ENCODE measurements at places on chromosomes 1 and 21.
A peak's percentile ranks its signal among the peaks of the same experiment; 100 is the strongest.

- H3K27ac ChIP-seq, result no peak overlapping the region
- H3K36me3 ChIP-seq, result no peaks in the 10 kb centered on the region
- H3K4me3 ChIP-seq, result no peak overlapping the region
- H3K4me1 ChIP-seq, result no peaks in the 10 kb centered on the region
- no peaks in the 10 kb centered on the region for H3K27me3 ChIP-seq
- DNase-seq, result no peak
Measured at GRCh38 chr1:98157524-98158313, 236.9 kb upstream of the DPYD start.

DNA sequence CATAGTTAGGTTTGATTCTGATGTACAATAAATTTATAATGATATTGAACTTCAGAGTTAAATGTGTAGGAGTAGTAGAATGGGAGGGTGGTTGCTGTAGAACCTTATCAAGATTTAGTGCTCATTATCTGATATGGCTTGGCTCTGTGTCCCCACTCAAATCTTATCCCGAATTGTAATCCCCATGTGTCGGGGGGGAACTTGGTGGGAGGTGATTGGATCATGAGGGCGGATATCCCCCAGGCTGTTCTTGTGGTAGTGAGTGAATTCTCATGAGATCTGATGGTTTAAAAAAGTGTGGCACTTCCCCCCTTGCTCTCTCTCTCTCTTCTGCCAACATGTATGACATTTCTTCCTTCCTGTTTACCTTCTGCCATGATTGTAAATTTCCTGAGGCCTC lies 265.5 kb downstream of the GRIK1 start:
- no peak overlapping the region for H3K27ac ChIP-seq
- no peak for DNase-seq
- no peak overlapping the region for H3K4me3 ChIP-seq
- no peaks in the 10 kb centered on the region for H3K36me3 ChIP-seq
- no peaks in the 10 kb centered on the region for H3K4me1 ChIP-seq
- no peaks in the 10 kb centered on the region for H3K27me3 ChIP-seq

DNA sequence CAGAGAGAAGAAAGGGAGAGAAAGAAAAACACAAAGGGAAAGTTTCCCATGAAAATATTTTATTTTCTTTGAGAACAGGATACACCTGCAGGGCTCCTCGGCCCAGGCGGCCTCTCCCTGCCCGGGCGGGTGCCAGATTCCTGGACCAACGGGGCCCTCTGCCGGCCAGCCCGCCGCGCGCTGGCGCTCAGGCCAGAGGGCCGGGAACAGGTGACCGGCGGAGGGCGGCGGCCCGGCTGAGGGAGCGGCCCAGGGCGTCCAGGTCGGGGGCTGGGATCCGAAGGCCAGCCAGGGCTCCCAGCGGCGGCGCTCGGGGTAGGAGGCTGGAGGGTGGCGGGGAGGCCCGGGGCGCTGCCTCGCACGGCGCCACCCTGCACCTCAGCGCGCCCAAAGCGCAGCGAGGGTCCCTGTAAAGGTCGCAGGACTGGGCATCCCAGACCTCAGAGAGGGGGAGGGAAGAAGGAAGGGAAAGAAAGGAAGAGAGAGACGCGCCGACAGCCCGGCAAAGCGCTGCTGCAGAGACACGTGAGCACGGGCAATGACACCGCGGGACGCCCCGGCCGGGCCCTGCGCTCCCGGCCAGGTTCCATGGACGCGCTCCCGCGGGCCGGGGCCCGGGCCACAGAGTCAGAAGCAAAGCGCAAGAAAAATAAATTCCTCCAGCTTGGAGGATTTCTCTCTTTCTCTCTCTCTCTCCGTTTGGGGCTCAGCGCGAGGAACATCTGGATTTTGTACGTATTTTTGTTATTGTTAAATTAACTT lies 927 bp downstream of the WNT9A start:
- peaks cover 24% of the 10 kb centered on the region for H3K27me3 ChIP-seq
- peak overlapping the region; percentile 53 for H3K4me3 ChIP-seq
- peak; percentile 71 for DNase-seq
- H3K36me3 ChIP-seq, result no peaks in the 10 kb centered on the region
- no peak overlapping the region for H3K27ac ChIP-seq

DNA sequence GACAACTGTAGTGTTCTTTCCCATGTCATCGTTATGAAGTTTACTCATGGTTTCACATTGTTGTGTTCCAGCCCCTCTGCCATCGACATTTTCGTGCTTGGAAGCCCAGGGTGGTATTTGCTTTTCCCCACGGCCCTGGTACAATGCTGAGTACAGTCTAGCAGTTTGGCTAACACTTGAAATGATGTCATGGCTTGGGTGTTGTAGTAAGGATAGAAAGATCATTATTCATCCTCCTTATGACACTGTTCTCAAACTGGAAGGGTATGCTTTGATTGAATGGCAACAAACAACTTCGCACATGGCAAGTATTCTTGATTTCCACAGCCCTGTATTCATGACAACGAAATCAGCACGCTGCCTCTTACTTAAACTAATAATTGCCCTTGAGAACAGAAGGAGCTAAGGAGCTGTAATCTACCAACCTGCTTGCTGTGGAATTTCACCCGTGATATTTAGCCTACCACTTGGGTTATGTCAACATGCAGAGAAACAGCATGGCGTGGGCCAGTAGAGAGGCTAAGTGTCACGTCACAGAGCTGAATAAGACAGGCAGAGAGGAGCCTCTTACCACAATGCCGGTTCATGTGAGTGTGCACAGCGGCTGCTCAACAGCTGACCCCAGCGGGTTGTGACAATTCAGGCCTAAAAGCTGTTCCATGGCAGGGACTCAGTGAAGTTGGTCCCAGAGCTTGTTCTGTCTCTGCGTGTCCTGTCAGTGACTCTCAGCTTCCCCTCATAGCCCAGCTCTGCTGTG lies 73.9 kb downstream of the KCNJ6 start:
- no peak for DNase-seq
- peaks cover 2% of the 10 kb centered on the region for H3K4me1 ChIP-seq
- H3K36me3 ChIP-seq, result no peaks in the 10 kb centered on the region
- H3K27ac ChIP-seq, result no peak overlapping the region
- no peaks in the 10 kb centered on the region for H3K27me3 ChIP-seq

DNA sequence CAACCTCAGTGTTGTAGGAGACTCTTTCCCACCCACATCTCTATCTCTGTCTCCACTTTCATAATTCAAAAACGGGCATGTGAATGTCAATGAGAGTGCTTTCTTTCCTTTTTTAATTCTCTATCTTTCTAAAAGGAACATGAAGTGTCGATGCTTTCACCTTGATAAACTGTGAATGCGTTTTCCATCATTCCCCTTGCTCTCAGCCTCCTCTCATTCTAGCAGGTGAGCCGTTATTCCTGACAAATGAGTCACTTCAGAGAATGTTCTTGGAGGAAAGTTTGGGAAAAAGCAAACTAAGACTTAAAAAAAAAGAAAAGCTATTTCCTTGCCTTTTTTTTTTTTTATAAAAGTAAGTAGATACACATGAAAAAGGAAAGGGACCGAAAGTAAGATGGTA lies 226.0 kb upstream of the C1orf87 start:
- no peaks in the 10 kb centered on the region for H3K27me3 ChIP-seq
- no peaks in the 10 kb centered on the region for H3K36me3 ChIP-seq

- DNase-seq, result no peak
- no peak overlapping the region for H3K4me3 ChIP-seq
- peaks cover 9% of the 10 kb centered on the region for H3K27me3 ChIP-seq
- no peaks in the 10 kb centered on the region for H3K36me3 ChIP-seq
- no peaks in the 10 kb centered on the region for H3K4me1 ChIP-seq
Measured at GRCh38 chr1:204384636-204385352, 25.1 kb upstream of the PLEKHA6 start.

DNA sequence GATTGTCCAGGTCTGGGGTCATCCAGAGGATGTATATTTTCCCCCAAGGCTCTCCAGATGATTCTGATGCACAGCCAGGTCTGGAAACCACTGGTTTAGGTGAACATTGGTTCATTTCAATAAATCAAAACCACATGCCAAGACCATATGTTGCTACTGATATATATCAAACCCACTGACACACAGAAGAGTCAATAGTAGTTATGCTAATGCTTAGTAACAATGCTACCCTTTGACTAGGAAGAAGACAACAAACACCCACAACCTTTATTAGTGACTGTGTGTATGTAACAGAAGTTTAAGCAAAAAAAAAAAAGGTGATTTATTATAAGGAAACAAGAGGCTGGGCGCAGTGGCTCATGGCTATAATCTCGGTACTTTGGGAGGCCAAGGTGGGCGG lies 35.6 kb upstream of the POU2F1 start:
- H3K27me3 ChIP-seq, result no peaks in the 10 kb centered on the region
- H3K27ac ChIP-seq, result no peak overlapping the region
- no peak overlapping the region for H3K4me3 ChIP-seq
- H3K36me3 ChIP-seq, result no peaks in the 10 kb centered on the region
- no peak for DNase-seq

GRCh38 chr1:29050166-29050565 lies 73.5 kb downstream of the TMEM200B start:
- peaks cover 7% of the 10 kb centered on the region for H3K36me3 ChIP-seq
- no peak for DNase-seq
- no peak overlapping the region for H3K27ac ChIP-seq
- no peaks in the 10 kb centered on the region for H3K27me3 ChIP-seq

DNA sequence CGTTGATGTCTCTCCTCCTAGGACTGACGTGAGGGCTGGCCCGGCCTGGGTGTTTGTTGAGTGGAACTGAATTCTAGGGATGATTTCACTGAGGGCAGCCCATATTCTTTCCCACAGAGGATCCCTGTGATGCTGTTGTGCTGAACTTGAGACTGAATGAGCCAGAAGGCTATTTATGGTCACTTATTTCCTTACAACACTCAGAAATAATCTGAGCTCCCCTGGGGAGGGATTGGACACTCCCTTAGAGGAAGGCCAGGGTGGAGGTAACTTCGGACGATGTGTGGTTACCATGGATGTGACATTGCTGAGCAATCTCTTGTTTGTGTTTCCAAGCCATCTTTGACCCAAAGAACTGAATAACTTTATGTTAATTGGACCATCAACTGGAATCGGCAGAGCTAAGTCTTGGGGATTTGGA lies 5.1 kb upstream of the TMCO4 start:
- no peaks in the 10 kb centered on the region for H3K4me1 ChIP-seq
- H3K4me3 ChIP-seq, result no peak overlapping the region
- DNase-seq, result no peak

DNA sequence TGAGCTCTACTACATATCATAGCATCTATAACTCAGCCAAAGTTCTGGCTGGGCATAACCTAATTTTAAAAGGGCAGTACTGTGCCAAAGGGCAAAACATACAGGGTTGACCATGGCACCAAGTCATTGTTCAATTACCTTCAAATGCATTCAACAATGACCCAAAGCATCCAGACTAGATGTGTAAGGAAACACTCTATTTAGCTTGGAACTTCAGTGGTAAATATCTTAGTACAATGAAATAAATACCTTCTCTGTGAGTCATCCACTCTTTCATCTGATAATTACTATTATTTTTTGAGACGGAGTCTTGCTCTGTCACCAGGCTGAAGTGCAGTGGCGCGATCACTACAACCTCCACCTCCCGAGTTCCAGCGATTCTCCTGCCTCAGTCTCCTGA lies 70.0 kb downstream of the NVL start:
- no peak for DNase-seq
- peaks cover 43% of the 10 kb centered on the region for H3K36me3 ChIP-seq
- H3K4me1 ChIP-seq, result peaks cover 2% of the 10 kb centered on the region
- no peak overlapping the region for H3K4me3 ChIP-seq
- H3K27ac ChIP-seq, result no peak overlapping the region

GRCh38 chr21:44739316-44739715 lies 27.9 kb upstream of the TSPEAR start:
- no peak overlapping the region for H3K4me3 ChIP-seq
- H3K27me3 ChIP-seq, result peaks cover 39% of the 10 kb centered on the region
- DNase-seq, result no peak
- H3K4me1 ChIP-seq, result no peaks in the 10 kb centered on the region
- no peaks in the 10 kb centered on the region for H3K36me3 ChIP-seq

- H3K4me1 ChIP-seq, result no peaks in the 10 kb centered on the region
- no peaks in the 10 kb centered on the region for H3K36me3 ChIP-seq
- H3K27ac ChIP-seq, result no peak overlapping the region
- H3K27me3 ChIP-seq, result no peaks in the 10 kb centered on the region
- no peak overlapping the region for H3K4me3 ChIP-seq
- DNase-seq, result no peak
Measured at GRCh38 chr1:41192456-41193178, 49.5 kb downstream of the SCMH1 start.

DNA sequence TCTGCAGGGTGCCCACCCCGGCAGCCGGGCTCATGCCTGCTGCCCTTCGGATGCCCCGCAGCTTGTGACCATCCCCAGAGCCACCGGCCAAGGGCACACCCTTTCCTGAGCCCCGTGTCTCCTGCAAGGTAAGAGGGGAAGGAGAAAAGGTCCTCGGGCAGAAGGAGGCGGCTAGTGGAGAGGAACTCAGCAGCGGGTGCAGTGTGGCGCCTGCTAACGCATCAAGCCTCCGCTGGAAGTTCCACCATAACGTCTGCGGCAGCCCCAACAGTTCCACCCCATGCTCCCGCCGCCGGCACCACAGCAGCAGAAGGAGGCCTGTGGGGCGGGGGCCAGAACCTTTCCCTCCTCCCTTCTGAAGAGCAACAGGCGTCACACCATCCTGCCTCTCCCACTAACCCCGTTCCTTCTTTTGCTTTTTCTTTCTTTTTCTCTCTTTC lies 990 bp downstream of the VWA5B1 start:
- peaks cover 7% of the 10 kb centered on the region for H3K4me1 ChIP-seq
- no peak for DNase-seq
- no peak overlapping the region for H3K4me3 ChIP-seq
- no peaks in the 10 kb centered on the region for H3K36me3 ChIP-seq

GRCh38 chr1:20386323-20387081 lies 95.8 kb downstream of the VWA5B1 start:
- H3K27ac ChIP-seq, result no peak overlapping the region
- H3K36me3 ChIP-seq, result no peaks in the 10 kb centered on the region
- no peak overlapping the region for H3K4me3 ChIP-seq

DNA sequence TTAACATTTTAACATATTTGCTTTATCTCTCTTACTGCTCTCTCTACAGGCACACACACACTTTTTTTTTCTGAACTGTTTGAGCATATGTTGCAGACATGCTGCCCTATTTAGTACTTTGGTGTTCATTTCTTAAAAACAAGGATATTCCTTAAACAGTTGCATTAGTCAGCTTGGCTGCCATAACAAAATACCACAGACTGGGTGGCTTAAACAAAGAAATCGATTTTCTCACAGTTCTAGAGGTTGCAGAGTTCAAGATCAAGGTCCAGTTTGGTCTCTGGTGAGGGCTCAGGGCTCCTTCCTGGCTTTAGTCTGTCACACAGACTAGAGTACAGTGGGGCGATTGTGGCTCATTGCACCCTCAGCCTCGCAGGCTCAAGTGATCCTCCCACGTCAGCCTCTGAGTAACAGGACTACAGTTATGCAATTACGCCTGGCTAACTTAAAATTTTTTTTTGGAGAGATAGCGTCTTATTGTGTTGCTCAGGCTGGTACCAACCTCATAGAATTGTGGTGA lies 46.7 kb downstream of the RPRD2 start:
- no peaks in the 10 kb centered on the region for H3K4me1 ChIP-seq
- H3K36me3 ChIP-seq, result no peaks in the 10 kb centered on the region

DNA sequence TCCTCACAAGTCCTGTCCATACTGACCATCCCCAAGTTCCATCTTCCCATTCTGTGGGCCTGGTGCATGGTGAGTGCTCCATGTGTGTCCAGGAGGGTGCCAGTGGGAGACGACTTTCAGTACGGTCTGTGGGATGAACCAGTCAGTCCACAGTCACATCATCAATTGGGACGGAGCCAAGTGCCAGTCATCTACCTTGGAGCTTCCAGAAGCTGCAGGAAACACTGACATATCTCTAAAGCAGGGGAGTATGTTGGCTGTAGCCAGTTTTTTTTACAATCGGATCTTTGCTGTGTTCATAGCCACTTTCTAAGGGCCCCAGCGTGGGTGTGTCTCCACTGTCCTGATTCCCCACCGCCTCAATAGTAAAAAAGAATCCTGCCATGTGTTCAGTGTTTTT lies 13.6 kb upstream of the TRIM17 start:
- no peaks in the 10 kb centered on the region for H3K27me3 ChIP-seq
- H3K27ac ChIP-seq, result no peak overlapping the region
- no peak overlapping the region for H3K4me3 ChIP-seq
- H3K36me3 ChIP-seq, result no peaks in the 10 kb centered on the region
